HFFc6 (cell line): ENCODE measurements at places on chromosomes 6 and 20.

DNA sequence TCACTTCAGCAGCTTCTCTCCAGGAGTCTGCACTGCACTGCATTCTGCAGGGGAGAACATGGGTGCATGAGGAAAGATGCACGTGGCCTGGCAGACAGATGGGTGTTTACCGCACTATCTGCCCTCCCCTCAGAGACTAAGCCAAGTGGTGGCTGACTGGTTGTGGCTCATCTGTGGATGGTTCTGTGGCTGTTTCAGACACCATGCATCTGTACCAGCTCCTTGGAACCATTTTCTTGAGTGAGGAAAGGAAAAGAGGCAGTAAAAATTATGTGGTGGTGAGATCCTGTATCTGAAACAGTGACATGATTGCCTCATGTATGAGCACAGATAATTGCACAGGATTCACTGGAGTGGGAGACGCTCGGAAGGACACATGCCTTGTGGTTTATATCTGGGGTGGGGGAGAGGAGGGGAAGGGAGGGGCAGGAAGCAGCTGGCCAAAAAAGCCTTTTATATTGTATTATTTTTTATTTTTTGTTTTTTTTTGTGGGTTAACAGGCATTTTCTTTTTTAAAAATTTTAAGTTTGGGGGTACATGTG lies 161.7 kb downstream of the ERMARD start:
- H3K27me3 ChIP-seq: no peaks in the 10 kb centered on the region; the same call in 1 of the 2 replicates
- no peak overlapping the region for H3K4me3 ChIP-seq
- no peak overlapping the region for H3K27ac ChIP-seq
- H3K36me3 ChIP-seq: peaks cover 6% of the 10 kb centered on the region

GRCh38 chr6:7973584-7973983 lies 63.0 kb upstream of the TXNDC5 start:
- peaks cover 7% of the 10 kb centered on the region for H3K27me3 ChIP-seq
- H3K4me3 ChIP-seq: no peak overlapping the region
- H3K36me3 ChIP-seq: no peaks in the 10 kb centered on the region
- no peak for DNase-seq
- peaks cover 14% of the 10 kb centered on the region for H3K4me1 ChIP-seq
- no peak overlapping the region for H3K27ac ChIP-seq

GRCh38 chr6:119313937-119314884 lies 35.4 kb downstream of the MAN1A1 start:
- no peaks in the 10 kb centered on the region for H3K4me1 ChIP-seq
- H3K27me3 ChIP-seq: no peaks in the 10 kb centered on the region
- H3K36me3 ChIP-seq: no peaks in the 10 kb centered on the region
- no peak overlapping the region for H3K27ac ChIP-seq
- no peak for DNase-seq

- H3K36me3 ChIP-seq: no peaks in the 10 kb centered on the region
- H3K4me1 ChIP-seq: peaks cover 8% of the 10 kb centered on the region
- no peak overlapping the region for H3K27ac ChIP-seq
- no peak for DNase-seq
- H3K4me3 ChIP-seq: no peak overlapping the region
Measured at GRCh38 chr6:97396880-97397279, 113.9 kb upstream of the MMS22L start.

DNA sequence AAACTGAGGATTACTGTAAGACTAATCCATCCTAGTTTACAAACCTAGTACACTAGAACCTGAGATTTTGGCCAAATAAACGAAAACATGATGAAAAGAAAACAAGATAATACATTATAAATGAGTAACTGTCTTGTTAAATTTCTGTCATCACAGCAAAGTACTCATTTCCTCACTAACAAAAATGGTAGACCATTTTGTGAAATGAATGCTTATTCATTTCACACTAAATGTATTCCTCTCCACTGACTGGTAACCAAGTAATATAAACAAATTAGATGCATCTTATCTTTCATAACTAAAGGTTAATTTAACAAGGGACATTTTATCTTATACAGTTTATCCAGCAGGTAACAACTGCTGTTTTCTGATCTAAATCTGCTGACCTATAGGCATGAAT lies 143.7 kb downstream of the REV3L start:
- H3K27ac ChIP-seq: no peak overlapping the region
- peaks cover 24% of the 10 kb centered on the region for H3K36me3 ChIP-seq
- no peak overlapping the region for H3K4me3 ChIP-seq
- H3K27me3 ChIP-seq: peaks cover 1% of the 10 kb centered on the region; the same call in 1 of the 2 replicates
- no peaks in the 10 kb centered on the region for H3K4me1 ChIP-seq

- no peak overlapping the region for H3K27ac ChIP-seq
- H3K4me1 ChIP-seq: no peaks in the 10 kb centered on the region
- DNase-seq: peak; percentile 72
- peaks cover 4% of the 10 kb centered on the region; the same call in 1 of the 2 replicates for H3K27me3 ChIP-seq
Measured at GRCh38 chr6:27078734-27079357, 168.7 kb upstream of the PRSS16 start.

DNA sequence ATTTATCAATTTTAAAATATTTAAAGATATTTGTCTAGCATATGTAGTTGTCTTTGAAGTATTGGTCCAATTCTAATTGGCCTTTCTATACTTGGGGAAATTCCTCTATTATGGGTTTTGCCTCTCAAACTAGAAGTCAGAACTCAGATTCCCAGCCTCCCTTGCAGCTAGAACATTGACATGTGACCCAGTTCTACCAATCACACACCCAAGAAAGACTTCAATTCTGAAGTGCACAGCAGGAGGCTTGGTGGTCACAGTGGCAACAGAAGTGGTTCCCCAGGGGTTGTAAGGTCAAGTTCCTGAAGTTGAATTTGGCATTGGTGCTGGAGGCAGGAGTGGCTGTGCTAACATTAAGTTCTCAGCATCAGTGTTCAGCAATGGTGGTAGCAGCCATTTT lies 14.8 kb upstream of the FKBP5 start:
- no peaks in the 10 kb centered on the region for H3K36me3 ChIP-seq
- no peaks in the 10 kb centered on the region for H3K4me1 ChIP-seq
- no peak overlapping the region for H3K4me3 ChIP-seq
- DNase-seq: no peak
- no peak overlapping the region for H3K27ac ChIP-seq

GRCh38 chr6:96394727-96395126 lies 126.9 kb upstream of the UFL1 start:
- no peak for DNase-seq
- no peaks in the 10 kb centered on the region for H3K36me3 ChIP-seq
- no peaks in the 10 kb centered on the region for H3K27me3 ChIP-seq
- no peak overlapping the region for H3K4me3 ChIP-seq
- H3K4me1 ChIP-seq: no peaks in the 10 kb centered on the region

GRCh38 chr6:95790787-95791186 lies 213.5 kb downstream of the MANEA start:
- H3K36me3 ChIP-seq: no peaks in the 10 kb centered on the region
- H3K27me3 ChIP-seq: no peaks in the 10 kb centered on the region
- no peak overlapping the region for H3K27ac ChIP-seq
- no peak overlapping the region for H3K4me3 ChIP-seq
- no peak for DNase-seq
- no peaks in the 10 kb centered on the region for H3K4me1 ChIP-seq

- no peaks in the 10 kb centered on the region for H3K27me3 ChIP-seq
- no peak overlapping the region for H3K4me3 ChIP-seq
- no peak for DNase-seq
- peak overlapping the region; percentile 65 for H3K27ac ChIP-seq
- peaks cover 51% of the 10 kb centered on the region for H3K4me1 ChIP-seq
Measured at GRCh38 chr6:85620308-85620707, 22.4 kb downstream of the SYNCRIP start.
